T follicular helper cell (primary cell): ENCODE measurements at places on chromosomes 16 and 17.

DNA sequence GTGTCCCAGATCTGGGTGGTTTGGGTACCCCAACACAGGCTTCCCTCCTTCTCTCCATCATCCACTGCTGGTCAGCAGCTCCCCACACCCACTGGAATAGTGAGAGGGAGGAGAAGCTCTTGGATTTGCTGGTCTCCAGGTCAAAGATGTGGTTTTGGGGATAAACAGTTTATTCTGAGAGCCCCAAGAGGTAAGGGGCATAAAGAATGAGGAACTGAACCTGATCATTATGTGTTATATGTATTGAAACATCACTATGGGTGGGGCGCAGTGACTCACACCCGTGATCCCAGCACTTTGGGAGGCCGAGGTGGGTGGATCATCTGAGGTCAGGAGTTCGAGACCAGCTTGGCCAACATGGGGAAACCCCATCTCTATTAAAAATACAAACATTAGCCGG lies 3.9 kb downstream of the DPEP2 start:
- DNase-seq: no peak

DNA sequence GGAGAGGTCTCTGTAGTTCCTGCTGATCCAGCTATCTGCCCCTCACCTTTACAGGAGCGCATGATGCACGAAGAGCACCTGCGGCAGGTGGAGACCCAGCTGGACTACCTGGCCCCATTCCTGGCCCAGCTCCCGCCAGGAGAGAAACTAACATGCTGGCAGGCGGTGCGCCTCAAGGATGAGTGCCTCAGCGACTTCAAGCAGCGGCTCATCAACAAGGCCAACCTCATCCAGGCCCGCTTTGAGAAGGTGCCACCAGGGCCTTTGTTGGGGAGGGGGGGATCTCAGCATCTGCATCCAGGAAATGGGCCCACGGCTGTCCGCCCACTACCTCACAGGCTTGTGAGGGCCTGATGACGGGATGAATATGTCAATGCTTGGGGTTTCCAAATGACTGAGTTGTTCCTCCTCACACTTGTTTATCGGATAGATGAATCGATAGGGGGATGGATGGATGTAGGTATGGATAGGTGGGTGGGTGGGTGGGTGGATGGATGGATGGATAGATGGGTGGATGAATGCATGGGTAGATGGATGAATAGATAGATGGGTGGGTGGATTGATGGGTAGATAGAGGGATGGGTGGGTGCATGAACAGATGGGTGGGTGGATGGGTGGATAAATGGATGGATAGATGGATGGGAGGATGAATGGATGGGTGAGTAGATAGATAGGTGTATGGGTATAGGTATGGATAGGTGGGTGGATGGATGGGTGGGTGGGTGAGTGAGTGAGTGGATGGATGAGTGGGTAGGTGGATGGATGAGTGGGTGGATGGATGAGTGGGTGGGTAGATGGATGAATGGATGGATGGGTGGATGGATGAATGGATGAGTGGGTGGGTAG lies 7.0 kb upstream of the KATNB1 start:
- no peak for DNase-seq

DNA sequence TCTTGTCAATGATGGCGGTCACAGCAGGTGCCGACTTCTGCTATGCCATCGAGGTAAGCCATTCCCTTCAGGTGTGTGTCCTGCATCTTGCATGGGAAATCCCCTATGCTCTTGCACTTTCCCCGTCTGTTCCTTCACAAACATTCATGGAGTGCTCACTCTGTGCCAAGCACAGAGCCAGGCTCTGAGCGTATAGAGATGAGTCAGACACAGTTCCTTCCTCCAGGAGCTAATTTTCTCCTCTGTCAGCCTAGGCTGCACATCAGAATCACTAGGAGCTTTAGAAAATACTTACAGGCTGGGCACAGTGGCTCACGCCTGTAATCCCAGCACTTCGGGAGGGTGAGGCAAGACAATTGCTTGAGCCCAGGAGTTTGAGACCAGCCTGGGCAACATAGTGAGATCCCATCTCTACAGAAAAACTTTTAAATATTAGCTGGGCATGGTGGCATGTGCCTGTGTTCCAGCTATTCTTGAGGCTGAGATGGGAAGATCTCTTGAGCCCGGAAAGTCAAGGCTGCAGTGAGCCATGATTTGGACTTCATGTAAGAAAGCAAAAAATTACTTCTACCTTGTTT lies 14.1 kb downstream of the PRMT7 start:
- no peak for DNase-seq

- DNase-seq: no peak
These were observed 985.0 kb upstream of the GOT2 start for GRCh38 chr16:59719121-59719520.

DNA sequence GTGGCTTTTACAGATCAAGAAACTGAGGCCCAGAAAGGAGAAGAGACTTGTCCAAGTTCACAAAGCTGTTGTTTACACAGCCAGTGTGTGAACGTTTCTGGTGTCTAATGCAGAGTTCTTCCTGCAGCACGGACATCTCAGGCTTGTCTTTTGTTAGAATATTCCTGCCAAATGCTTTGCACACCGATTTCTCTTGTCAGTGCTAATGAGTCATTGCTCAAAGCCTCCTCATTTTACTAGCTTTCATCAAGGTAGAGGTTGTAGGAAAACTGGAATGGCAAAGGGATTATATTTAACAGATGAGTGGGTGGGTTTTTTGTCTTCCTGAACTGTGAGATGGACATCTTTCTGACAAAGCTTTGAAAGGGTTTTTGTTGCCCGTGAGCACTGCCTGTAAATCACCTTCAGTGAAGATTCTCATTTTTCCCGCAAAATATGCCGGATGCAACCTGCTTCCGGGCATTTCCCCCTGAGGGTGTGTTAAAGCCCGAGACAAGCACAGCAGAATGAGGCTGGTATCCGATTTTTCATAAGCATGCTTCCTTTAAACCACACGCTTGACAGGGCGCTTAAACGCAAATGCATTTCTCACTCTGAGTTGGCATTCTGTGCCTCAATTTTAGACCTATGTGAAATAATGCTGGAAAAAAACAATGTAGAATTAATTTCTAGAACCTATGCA lies 14.7 kb downstream of the PMM2 start:
- DNase-seq: no peak

GRCh38 chr16:30351586-30352419 lies 3.3 kb downstream of the CD2BP2 start:
- DNase-seq: no peak

GRCh38 chr17:48412841-48413240 lies 17.2 kb downstream of the SKAP1 start:
- no peak for DNase-seq

DNA sequence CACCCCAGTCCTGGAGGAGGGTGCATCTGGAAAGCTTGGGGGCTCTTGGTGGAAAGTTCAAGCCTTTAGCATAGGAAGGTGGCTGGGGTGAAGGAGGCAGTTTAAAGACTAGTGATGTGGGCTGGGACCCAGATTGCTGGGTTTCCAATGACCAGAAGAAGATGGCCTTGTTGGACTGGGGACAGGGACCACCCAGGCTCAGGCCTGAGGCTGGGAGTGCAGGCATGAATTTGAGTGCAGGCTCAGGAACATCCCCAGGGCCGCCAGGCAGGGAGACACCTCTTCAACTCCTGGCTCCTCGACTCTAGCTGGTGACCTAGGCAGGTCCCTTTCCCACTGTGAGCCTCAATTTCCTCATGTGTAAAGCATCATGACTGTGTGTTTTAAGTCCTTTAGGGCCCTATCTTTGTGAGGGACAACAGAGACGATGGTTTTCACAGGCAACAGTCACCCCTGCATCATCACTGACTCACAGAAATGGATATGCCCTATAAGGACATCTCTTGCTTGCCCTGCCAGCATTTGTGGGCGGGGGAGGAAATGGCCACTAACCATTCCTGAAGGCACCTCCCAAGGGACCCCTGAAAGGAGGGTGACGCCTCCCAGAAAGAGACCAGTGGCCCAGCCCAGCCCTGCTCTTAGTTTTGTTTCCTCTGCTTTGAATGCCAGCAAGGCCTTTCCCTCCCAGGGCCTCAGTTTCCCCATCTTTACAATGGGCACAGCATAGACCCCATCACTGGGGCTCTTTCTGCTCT lies 11.1 kb downstream of the NLRC5 start:
- no peak for DNase-seq

GRCh38 chr17:74455025-74455545 lies 11.3 kb upstream of the CD300A start:
- no peak for DNase-seq

DNA sequence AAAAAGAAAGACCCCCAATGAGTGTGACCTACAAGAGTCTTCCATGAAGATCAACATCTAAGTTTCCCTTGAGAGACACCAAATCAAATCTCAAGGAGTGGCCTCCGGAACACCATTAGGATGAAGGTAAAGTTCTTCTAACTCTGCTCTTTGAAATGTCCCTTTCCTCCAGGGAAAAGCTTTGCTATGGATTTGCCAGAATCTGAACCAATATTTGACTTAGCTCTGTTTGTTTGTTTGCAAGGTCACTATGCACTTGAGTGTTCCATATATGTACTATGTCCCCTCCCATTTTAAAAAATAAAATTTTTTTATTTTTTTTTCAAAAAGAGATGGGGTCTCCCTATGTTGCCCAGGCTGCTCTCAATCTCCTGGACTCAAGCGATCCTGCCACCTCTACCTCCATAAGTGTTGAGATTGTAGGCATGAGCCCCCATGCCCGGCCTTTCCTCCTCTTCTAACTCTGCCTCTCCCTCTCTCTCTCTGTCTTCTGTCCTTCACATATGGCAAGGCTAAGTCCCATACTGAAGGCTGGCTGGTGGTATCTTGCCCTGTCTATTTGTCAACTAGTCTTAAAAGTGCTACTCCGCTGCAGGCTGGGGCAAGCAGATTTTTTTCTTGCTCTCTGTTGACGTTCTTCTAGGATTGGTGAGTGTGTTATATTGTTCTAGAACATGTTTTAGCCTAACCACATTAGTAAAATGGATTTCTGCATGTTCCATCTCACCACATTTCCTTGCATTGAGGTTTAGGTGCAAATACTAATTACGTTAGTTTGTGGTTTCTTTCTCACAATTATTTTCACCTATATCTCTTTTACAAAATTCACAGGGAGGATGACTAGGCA lies 276.7 kb upstream of the DYNLRB2 start:
- DNase-seq: no peak

DNA sequence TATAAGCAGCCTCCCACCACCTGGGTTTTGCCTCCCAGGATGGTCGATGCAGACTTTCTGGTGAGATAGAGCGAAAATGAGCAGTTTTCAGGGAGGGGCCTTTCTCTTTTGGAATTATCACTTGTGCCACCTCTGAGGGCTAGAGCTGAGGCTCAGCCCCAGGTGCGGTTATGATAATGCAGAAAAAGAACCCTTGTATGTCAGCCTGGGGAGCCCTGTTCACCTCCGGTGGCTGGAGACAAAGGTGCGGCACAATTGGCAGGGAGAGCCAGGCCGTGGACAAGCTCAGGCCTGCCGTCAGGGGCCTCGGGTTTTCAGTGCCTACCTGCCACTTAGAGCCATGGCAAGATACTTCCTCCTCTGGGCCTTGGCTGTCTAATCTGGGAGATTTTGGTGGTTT lies 4.4 kb downstream of the SCPEP1 start:
- no peak for DNase-seq

DNA sequence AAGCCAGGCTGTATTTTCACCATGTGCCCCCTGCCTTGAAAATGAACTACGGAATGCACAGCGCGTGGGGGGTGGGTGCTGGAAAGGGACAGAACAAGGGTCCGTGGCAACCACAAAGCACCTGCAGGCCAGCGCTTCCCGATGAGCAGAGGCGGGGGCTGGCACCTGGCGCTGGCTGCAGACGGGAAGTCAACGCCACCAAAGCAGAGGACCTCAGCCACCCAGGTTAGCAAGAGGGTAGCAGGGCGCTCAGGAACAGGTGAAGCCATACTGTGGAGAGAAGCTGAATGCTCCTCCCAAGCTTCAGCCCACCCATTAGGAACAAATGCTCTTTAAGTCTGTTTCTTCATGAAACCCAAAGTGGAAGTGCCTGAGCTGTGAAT lies 64.7 kb downstream of the KLHDC4 start:
- no peak for DNase-seq

DNA sequence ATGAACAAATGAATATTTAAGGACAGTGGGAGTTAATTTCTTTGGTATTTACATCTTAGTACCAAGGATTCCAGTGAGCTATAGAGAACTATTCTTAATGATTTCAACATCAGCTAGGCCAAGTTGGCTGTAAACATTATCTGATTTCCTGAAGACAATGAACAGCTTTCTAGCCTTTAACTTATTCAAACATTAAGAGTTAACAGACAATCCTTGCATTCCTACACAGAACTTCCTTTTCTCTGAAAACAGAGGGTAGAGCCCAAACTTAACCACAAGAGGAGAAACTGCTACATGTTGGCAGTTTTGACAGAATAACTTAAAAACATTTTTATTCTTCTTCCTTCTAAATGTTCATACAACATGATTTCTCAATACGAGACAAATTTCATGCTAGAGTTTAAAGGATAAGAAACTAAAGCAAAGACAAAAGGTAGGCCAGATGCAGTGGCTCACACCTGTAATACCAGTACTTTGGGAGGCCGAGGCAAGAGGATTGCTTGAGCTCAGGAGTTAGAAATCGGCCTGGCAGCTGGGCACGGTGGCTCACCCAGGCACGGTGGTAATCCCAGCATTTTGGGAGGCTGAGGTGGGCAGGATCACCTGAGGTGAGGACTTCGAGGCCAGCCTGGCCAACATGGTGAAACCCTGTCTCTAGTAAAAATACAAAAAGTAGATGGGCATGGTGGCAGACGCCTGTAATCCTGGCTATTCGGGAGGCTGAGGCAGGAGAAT lies 4.4 kb downstream of the CRLF3 start:
- DNase-seq: no peak
